HT1080 (cell line): ENCODE measurements at places on chromosomes 6 and 20.

- DNase-seq, result no peak
These were observed 172.9 kb upstream of the FLRT3 start for GRCh38 chr20:14510341-14510740.

DNA sequence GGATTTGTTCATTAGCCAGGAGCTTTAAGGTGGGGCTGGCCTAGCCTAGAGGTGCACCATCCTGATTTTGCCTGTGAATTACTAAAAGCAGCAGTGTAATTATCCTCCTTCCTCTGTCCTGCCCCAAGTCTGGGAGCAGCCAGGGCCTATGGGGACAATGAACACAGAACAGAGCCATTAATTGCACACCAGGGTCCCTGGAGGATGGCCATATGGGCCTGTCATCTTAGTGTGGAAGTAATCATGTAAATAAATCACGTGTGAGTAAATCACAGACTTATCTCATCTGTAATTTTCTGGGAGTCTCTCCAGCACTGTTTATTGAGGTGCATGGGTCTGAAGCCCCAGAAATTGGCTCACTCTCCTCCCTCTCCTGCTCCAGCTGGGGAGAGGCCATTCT, 176.3 kb downstream of the LRFN2 start:
- DNase-seq, result no peak

GRCh38 chr6:3314176-3314575, 55.4 kb downstream of the PSMG4 start:
- no peak for DNase-seq

DNA sequence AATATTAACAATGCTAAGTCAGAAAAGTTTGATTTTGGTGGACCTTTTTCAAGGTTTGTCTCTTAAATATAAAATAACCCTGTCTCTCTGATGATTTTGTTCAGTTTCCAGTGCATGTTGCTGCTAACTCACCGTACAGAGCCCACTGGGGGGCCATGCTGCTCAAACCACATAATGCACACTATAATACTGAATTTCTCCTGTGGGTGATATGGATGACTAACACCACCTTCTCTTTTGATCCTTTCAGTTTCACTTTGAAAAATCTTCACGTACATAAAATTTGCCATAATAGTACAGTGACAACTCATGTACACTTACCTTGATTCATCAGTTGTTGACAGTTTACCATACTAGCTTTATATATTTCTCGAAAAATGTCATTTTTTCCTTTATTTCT, 506.6 kb upstream of the MAN1A1 start:
- DNase-seq, result peak; percentile 51

DNA sequence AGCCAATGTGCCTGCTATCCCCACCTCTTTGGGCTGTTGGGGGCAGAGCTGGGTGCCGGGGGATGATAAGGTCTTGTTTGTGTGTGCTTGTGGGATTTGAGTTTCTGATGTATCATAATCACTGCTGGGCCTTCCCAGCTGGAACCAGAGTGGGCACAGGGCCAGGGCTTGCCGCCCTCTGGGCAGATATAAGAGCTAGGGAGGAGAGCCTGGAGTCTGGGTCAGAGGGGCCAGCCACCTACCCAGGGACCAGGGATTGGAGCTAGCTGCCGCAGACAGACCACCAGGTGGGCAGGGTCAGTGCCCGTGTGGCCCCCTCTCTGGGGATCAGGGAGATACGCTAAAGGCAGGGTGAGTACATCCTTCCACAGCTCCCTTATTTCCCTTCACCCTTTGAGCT, 3.1 kb upstream of the TLDC2 start:
- no peak for DNase-seq

GRCh38 chr6:111798281-111798725, 74.9 kb downstream of the FYN start:
- DNase-seq, result no peak

DNA sequence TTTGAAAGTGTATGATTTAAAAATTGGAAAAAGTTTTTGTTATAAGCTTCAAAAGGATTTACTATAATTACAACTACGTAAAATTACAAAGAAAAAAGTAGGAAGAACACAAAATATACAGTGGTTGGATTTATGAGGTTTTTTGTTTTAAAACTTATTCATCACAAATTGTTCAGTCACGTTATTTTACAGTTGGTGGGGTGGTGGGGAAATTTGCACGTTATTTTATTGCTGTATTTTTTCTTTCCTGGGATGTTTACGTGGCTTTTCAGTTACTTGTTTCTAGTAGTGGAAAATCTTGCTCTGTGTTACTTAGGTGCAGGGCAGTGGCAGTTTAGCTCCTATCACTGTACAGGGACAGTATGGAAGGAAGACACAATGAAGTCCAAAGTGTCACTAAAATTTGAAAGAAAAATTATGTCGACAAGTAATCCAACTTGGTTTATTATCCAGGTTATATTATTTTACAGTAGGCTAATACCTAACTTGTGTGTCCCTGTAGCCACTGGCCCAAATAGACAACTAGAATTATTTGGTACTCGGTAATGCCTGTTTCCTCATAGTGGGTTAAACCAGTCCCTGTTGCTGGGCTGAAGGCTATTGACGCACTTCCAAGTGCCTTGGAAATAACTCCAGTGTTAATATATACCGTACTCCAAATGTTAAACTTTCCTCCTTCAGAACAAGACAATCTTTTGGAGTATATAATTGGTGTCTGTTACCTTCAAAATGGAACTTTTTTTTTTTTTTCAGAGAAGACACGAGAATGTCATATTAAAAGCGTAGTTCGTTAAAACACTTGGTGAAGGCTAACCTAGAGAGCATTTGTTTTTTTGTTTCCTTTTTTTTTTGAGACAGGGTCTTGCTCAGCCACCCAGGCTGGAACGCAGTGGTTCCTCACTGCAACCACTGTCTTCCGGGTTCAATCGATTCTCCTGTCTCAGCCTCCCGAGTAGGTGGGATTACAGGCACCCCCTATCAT, 4.6 kb downstream of the JARID2 start:
- DNase-seq, result no peak

- no peak for DNase-seq
These were observed 159.6 kb upstream of the ZNF217 start for GRCh38 chr20:53752971-53753879.
